ENCODE measurements at places on chromosomes 5 and 9.
A peak's percentile ranks its signal among the peaks of the same experiment; 100 is the strongest.

DNA sequence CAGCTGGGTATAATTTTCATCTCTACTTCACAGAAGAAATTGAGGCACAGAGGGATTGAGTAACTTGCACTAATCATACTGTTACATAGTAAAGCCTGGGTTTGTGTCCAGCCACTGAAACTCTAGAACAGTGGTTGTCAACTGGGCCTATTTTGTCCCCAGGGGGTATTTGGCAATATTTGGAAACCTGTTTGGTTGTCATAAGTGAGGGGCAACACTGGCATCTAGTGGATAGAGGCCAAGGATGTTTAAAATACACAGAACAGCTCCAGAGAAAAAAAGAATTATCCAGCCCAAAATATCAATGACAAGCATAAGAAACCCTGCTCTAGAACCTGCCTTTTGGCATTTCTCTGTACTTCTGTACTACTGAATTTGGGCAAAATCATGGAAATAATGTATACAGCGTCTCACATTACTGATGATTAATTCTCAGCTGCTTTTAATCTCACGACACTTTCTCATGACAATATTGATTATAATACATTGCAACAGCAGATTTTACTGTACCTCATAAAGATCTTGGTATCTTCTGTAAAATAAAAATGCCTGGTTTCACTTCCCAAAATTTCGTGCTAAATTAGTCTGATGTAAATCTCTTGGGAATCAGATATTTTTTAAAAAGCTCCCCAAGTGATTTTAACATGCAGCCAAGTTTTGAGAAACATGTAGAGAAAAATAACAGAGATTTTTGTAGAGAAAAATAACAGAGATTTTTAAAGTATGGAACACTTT is 112.7 kb downstream of the RORB start:
- no peak for DNase-seq

- DNase-seq: no peak
Observed at GRCh38 chr5:143318833-143319232, 84.7 kb downstream of the NR3C1 start.

DNA sequence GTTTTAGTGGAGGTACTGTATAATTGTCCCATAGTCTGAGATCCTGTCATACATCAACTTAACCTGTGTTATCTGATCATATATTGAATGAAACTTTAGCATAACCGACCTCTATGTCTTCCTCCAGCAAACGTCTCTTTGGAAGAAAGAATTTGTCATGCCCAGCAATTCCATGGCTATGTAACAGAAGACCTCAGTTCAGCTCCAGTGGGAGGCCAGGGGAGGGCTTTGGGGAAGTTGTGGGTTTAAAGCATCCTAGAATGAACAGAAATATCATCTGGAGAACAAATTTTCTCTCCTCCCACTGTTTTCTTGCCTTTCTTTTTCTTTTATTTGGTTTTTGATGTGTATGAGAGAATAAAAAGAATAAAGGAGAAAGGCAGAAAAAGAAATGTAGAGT is 164.5 kb downstream of the GAS1 start:
- DNase-seq: no peak

- no peak for DNase-seq
Observed at GRCh38 chr5:92860061-92860460, 721.0 kb downstream of the NR2F1-AS1 start.

DNA sequence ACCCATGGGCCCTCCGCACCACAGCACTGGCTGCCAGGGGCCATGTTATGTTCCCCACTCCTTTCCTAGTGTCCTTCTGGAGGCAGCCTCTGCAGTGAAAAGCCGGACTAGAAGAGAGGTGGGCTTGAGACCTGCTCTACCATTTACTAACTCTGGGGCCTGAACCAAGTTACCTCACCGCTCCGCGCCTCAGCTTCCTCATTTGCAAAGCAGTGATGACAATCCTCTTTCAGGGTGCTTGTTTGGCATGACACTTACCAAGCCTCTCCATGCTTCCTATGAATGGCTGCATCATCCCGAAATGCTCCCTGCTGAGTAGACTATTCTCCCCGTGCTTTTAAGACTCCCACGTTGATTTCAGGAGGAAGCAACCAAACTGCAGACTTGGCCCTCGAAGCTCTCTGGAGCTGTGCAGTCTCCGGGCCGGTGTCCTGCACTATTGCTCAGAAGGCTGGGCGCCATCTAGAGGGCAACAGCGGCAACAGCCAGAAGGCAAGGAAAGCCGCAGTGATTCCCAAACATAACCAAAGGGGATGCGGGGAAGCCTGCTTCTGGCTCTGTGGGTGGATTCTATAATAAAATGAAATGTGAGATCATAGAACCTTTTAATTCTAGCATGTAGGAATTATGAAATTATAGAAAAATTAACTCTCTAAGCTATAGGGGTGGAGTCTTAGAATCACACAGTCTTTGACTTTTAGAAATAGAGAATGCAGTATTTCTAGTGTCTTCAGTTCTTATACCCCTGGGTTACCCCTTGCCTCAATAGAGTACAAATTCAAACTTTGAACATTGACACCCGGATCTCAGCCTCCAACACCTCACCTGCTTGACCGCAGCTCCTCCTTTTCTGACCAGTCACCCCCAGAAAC is 599.8 kb upstream of the BRINP1 start:
- DNase-seq: peak; percentile 86

GRCh38 chr5:2093859-2094615 is 211.3 kb upstream of the IRX4 start:
- DNase-seq: no peak

GRCh38 chr9:133405508-133406438 is 12.0 kb downstream of the REXO4 start:
- no peak for DNase-seq

DNA sequence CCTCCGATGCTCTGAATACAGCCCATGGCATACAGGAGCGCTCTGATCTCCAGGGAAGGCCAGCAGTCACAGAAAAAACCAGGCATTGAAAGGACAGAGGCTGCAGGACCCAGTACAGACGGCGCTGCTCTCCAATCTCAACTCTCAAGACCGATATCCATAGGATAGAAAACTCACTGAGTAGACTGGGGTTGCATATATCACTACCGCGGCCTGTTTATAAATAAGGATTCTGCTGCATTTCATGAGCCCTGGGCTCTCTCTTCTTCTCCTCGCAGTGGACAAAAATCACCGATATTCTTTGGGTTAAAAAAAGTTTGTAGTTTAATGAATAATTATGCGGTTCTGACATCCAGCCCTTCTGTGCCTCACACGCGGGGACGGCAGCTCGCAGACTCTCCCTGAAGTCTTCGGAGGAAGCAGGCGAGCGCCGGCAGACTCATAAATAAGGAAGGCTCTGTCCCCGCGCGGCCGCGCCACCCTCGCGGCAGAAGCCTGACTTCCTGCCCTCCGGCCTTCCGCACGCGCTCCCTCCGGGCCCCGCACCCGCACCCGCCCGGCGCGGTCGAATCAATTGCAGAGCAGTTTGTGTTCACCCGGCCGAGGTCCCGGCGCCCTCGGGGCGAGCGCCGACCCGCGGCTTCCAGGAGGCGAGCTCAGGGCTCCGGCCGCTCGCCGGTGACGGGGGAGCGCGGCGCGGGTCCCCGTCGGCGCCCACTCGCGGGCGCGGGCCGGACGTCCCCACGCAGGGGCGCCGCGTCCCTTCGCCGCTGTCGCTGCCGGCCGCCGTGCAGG is at the start of gene FAM78A:
FAM78A (minus strand) TSS at position 417 of the 795 bp plus-strand sequence; CDS start at position 86, 331 bp downstream.
- peak; percentile 85 for DNase-seq

- no peak for DNase-seq
Observed at GRCh38 chr9:17793713-17794622, 215.1 kb downstream of the SH3GL2 start.

- DNase-seq: no peak
Observed at GRCh38 chr5:68644971-68645370, 429.4 kb downstream of the PIK3R1 start.

- no peak for DNase-seq
Observed at GRCh38 chr5:16459451-16459850, 6.1 kb downstream of the ZNF622 start.

- DNase-seq: no peak
Observed at GRCh38 chr5:9318031-9318430, 227.8 kb downstream of the SEMA5A start.

- DNase-seq: no peak
Observed at GRCh38 chr9:126488881-126489404, 124.8 kb upstream of the LMX1B start.

- no peak for DNase-seq
Observed at GRCh38 chr5:3343211-3343610, 252.4 kb upstream of the IRX1 start.

DNA sequence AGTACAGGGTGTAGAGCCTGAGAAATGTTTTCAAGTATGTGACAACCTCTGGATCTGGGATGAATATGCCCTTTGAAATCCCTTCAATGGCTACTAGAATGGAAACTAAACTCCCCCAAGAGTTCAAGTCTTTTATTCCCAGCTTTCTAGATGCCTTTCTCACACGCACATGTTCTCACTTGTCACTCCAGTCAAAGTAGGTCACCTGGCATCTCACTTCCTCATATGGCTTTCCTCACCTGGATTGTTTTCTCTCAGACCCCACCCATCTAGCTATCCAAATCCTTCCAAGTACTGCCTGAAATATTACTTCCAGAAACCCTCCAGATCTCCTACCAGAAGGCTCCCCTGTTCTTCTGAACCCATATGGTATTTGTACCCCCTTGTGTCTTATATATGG is 615.4 kb upstream of the KLF4 start:
- no peak for DNase-seq

- no peak for DNase-seq
Observed at GRCh38 chr5:161414896-161415295, 131.6 kb downstream of the GABRB2 start.

DNA sequence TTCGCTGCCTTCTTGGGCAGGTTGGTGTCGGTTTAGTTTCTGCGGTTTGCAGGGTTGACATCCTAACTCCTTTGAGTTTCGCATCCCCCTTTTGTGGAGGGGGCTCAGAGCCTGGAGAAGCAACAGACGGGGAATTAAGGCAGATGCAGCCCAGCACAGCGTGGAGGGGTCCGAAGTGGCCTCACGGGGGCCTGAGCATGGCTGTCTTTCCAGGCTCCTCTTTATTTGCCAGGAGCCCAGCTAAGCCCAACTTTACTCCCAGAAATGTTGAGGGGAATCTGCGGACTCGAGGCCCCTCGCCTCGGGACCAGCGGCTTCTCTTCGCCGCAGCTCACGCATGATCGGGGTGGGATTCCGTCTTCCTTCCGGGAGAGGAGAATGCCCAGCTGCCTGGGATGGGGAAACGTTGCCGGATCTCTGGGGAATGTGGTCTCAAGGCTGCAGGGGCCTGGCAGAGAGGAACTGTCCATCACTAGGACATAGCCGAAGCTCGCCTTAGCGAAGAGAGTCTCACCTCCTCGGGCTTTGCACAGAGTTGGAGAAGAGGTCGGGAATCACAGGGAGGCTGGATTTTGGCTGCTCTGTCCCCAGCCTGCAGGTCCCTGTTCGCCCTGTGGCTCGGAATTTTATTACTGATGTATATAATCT is 1.3 kb downstream of the RAI14 start:
- no peak for DNase-seq

- DNase-seq: no peak
Observed at GRCh38 chr9:113349066-113349444, 286 bp upstream of the BSPRY start.

DNA sequence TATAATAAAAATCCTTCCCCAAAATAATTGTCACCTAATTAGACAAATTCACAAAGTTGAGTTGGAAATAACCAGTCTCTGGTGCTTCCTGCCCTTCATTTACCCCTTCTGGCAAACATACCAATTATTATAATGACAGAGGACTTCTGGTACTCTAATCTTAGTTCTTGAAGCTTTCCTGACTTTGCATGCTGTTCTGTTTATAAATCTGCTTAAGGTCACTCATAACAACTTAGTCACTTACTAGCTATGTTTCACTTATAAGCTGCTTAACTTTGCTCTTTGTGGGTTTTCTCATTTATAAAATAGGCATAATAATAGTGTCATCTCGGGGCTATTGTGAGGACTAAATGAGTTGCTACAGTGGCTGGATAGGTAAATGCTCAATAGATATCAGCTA is 446.5 kb downstream of the EFNA5 start:
- DNase-seq: no peak

GRCh38 chr9:134891713-134892112 is 11.1 kb downstream of the FCN2 start:
- DNase-seq: peak; percentile 31

DNA sequence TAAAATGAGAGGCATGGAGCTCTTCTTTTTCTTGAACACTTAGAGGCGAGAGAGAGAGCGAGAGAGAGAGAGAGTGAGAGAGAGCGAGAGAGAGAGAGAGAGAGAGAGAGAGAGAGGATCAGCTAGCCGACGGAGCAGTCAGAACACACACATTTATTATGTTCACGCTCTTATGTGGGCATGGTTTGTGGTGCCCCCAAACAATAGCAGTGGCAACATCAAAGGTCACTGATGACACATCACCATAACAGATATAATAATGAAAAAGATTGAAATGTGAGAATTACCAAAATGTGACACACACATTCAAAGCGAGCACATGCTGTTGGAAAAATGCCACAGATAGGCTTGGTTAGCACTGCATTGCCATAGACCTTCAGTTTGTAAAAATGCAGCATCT is 116.1 kb downstream of the KDM4C start:
- DNase-seq: no peak

- DNase-seq: no peak
Observed at GRCh38 chr9:23622396-23622795, 203.6 kb downstream of the ELAVL2 start.

- DNase-seq: no peak
Observed at GRCh38 chr5:19322716-19323485, 665.1 kb downstream of the CDH18 start.

DNA sequence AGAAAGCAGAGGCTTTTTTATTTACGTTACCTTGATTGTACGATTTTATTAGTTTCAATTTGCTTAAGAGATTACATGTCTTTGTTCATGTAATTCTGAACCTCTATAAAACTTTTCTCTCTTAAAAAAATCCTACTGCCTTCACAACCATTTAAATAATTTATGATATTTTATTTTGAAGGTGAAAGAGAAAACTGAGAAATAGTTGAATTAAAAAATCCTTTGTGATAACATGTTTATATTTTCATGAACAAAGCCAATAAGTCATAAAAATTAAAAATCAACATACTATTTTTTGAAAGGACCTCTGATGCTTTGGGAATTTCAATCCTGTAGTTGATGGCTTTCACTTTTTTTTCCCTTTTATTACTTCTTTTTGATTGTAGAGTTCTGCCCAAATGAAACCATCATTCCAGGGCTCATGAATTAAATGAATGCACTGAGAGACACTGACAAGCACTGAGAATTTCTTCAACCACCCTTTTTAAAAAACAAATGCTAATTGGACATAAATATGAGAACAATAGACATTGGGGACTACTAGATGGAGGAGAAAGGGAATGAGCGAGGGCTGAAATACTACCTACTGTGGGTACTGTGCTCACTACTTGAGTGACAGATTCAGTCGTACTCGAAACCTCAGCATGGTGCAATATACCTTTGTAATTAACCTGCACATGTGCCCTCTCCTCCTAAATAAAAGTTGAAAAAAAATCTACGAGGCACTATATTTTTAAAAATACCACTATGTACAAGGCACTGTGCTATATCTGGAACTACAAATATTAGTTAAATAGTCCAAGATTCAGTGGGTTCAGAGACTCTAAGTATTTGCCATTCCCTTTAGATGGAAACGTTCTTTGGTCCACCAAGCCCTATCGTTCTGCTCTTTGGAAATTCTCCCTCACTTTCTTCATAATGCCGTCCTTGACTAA is 5.9 kb downstream of the CDKN2A start:
- DNase-seq: no peak
